ENCODE measurements at places on chromosomes 2 and 18.

DNA sequence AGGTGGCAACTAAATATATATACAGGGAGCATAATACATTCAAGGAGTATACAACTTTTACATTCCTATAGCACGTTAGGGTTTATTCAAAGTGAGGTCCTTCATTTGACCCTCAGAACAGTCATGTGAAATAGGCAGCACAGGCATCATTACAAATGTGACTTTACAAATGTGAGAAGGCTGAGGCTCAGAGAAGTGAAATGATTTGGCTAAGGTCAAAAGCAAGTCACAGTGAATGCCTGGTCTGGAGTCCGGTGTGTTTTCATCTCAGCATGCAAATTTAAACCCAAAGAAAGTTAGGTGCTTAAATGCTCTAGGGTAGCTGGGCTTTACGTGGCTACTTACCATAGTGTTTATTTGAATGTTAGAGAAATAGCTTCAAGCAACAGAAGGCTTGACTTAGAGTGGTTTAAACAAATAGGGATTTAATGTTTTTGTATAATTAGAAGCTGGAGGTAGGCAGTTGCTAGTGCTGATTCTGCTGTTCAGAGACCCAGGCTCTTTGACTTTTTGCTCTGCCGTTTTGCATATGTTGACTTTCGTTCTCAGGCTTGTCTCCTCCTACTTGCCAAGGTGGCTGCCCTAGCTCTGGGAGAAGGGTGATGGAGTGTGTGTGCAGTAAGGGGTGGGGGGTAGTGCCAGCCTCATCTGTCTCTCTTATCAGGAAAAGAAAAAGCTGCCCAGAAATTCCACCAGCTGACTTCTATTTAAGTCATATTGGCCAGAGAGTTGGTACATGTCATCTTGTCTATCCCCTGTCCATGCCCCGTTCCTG lies 89.2 kb downstream of the PLCL1 start:
- DNase-seq = no peak

DNA sequence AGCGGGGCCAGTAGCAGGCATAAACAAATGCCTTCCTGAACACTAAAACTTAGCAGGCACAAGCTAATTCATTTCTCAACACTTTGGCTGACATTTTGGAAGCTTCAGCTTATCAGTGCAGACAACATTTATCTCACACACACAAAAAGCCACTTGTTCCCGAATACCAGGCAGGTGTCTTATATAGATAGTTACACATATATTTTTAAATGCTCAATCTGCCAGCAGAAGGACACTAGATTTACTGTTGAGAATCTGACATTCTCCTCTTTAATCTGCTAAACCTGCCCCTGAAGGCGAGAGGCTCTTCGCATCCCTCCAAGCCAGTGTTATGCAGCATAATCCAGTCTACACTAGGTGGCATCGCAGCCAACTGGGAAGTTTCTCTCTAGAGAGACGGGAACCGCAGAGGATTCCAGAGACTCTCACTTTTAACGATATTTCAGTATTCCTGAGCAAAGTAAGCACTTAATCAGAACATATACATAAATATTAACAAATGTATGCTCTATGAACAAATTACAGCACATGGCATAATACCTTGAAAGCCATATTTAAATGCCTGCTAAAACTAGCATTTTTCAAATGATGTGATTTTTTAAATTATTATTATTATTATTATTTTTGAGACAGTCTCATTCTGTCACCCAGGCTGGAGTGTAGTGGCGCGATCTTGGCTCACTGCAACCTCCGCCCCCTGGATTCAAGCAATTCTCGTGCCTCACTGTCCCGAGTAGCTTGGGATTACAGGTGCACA lies 90.2 kb upstream of the SCG2 start:
- DNase-seq = no peak

- DNase-seq = no peak
These were observed 662 bp downstream of the ACVR2A start for GRCh38 chr2:147845411-147845971.

DNA sequence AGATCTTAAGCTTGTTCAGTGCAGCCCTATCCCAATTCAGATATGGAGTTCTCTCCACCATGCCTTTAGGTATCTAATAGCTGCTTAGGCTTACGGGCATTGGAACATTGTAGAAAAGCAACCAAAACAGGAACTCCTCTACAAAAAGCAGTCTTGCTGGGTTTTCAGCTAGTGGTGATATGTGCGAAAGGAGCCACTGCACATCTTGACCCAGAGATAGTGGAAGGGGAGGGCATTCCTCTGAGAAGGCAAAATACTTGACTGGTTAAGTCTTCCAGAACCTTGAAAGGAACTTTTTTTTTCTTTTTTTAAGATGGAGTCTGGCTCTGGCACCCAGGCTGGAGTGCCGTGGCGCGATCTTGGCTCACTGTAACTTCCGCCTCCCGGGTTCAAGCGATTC lies 2.6 kb upstream of the TNFAIP6 start:
- no peak for DNase-seq

DNA sequence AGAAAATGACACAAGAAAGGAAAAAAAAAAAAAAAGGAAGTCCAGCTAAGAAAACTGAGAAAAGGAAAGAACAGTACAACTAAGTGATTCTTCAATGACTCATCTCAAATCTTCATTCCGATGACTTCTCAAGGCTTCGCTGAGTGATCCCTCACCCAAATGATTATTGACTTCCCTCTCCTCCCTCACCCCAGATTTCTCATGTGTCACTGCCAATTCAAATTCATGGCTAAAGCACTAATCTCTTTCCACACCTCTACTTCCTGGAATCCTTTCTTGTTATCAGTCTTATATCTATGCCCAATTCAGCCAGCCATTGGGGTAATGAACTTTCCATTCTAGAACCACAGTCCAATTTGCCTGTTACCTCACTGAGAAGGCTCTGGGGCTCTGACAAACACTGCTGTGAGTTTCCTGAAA lies 7.2 kb upstream of the ABCB11 start:
- no peak for DNase-seq

GRCh38 chr2:18829976-18830375 lies 240.6 kb upstream of the NT5C1B start:
- DNase-seq = no peak

DNA sequence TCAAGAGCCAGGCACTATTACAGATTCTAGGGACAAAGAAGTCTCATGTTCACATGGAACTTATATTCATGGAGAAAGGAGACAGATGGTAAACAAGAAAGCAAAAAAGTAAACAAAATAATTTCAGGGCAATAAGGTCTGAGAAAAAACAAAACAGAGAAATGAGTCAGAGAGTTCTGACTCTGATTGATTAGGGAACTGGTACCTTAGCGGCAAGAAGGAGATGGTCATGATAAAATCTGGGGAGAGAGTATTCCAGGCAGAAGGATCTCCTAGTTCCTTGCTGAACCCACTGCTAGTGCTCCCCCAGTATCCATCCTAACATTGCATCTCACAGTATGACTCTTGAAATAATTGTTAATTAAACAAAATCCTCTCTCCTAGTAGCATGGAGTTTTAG lies 161.8 kb upstream of the KLF7 start:
- no peak for DNase-seq

- DNase-seq = no peak
These were observed 140.2 kb downstream of the DDX1 start for GRCh38 chr2:15731889-15732271.

- no peak for DNase-seq
These were observed 196.0 kb downstream of the FHOD3 start for GRCh38 chr18:36493349-36494159.

DNA sequence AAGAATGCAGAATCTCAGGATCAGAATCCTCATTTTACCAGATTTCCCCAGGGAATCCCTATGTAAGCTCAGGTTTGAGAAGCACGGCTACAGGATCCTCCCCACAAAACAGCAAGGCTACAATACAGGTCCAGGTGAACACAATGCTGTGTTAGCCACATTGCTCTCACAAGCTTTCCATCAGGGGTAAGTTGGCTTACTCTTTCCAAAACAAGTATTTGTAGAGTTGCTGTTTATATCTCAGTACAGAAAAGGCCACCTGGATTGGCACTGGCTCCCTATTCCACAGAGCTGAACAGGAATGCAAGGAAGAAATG lies 11.0 kb downstream of the SPRED2 start:
- DNase-seq = no peak

DNA sequence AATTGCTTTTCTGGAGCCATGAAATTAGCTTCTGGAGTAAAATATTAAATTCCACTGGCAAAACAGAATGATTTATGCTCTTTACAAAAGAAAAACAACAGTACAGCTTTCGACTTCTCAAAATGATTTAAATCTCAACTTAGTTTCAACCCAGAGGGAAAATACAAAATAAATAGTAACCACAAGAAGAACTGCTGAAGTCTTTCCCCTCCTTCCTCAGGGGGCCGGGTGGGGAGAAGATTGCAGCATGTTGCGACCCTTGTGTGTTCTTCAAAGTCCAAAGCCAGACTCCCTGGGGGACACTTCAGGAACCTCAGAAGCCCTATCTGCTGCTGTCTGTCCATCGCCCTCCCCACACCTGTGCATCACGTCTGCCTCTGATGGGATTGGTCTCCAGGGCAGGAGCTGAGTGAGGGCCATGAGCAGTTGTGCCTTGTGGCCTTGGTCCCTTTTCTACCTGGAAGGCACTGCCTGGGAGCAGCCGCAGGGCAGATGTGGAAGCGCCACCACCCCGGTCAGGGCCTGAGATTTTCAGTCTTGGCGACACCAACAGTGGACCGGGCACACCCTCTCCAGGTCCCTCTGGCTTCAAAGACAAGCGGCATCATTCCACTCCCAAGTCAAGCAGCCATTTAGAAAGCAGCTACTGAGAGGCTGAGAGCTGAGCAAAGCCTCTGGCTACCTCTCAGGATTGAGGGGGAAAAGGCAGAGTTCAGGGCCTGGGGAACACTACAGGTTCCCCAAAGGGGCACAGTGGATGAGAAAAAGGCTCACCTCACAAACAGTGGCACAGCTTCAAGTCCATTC lies 210.1 kb upstream of the RAB6C start:
- DNase-seq = no peak

- DNase-seq = no peak
These were observed 675.5 kb downstream of the RNF144A start for GRCh38 chr2:7592618-7593140.

GRCh38 chr2:18922276-18922675 lies 332.9 kb upstream of the NT5C1B start:
- DNase-seq = no peak

DNA sequence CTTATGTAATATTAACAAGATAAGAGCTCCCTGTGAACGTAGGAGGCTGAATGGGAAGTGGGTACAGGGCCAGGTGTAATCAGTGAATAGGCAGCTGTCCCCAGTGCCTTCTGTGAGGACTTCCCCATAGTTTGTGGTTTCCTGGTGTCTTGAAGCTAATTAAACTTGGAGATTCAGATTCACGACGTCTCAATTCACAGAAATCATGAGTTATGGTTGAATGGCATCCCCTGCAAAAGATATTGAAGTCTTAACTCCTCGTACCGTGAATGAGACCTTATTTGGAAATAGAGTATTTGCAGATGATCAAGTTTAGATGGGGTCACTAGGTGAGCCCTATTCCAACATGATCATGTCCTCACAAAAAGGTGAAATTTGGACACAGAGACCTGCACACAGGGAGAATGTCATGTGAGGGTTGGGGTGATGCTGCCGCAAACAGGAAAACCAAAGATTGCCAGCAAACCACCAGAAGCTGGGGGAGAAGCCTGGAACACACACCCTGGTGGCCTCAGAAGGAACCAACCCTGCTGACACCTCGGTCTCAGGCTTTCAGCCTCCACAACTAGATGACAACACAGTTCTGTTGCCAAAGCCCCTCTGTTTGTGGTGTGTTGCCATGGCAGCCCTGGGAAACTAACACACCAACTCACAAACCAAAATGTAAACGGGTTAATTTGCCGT lies 13.2 kb downstream of the ARL4C start:
- DNase-seq = no peak
